Right cardiac atrium (tissue), 5 donors: ENCODE measurements at places on chromosomes 2 and 18.

DNA sequence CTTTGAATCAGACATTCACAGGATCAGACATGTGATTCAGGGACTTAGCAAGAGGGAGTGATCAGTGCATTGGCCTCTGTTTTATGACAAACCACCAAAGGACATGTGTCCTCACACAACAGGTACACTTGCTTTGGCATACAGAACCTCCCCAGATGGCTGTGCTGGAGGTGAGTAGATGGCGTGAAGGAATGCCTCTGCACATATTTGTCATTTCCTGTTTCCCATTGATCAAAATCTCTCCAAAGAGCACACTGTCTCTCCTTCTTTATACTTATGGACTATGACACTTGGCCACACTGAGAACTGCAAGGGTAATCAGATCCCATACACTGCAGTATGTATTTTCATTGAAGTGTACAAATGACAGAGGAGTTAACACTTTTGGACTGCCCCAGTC lies 927.6 kb downstream of the TSN start:
- DNase-seq, result no peak

DNA sequence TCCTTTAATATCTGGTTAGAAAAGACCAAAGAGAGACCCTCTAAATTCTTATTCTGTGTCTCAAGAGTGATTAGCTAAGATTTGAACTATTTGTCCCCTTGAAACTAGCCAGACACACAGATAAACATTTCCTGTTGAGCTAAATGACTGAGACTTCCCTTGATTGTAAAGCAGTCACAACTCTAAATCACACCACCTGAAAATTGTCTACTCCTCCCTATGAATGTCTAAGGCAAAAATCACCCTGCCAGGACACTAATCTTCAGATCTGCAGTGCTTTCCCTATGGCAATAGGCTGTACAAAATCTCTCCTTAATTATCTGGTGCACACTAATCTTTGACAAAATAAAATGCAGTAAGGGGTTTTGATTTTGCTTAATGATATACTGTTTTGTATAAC lies 200.5 kb upstream of the GULP1 start:
- no peak for DNase-seq

- no peak for DNase-seq
Measured at GRCh38 chr2:24635181-24635580, 144.1 kb downstream of the NCOA1 start.

GRCh38 chr2:6841537-6842287 lies 24.0 kb downstream of the CMPK2 start:
- no peak for DNase-seq

DNA sequence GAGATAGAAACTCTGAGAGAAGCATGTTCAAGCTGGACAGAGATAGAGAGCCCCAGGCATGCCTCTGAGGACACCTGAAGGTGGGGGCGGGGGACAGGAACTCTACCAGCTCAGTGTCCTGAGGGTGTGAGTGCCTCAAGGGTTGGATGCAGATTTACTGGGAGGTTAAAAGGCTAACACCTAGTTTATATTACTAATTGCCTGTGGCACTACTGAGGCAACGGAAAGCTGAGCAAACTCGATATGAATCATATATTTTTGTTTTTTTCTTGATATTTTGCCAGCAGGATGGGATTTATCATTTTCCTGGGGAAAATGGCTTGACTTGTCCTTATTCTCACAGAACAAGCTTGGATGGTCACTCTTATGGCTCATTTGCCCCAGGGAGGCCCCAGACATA lies 319.5 kb downstream of the ALK start:
- no peak for DNase-seq
